BE2C (cell line): ENCODE measurements at places on chromosomes 12 and 14.

GRCh38 chr14:24251880-24252288, 9.5 kb upstream of the TINF2 start:
- no peak for DNase-seq

DNA sequence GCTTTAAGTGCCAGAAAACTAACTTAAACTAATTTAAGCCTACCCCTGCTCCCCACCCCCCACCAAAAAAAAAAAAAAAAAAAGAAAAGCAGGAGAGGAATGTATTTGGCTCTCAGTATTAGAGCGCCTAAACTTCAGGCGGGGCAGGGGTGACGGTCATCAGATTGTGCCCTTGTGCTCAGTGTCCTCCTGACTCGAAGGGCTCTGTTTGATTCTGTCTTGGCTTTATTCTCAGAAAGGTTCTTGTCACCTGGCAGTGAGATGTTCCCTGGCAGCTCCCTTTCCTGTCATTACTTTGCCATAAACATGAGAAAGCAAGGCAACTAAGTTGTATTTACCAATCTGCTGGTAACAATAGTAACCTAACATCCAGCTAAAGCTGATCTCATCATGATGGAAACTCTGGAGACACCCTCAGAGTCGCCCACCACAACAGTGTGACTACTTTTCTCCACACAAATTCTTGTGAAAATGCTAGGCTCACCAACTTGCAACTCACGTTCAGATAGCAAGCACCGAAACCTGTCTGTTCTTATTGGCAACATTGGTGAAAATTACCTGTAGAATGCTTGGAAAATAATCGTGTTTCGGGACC, 39.0 kb upstream of the WNK1 start:
- DNase-seq = no peak

- no peak for DNase-seq
Observed at GRCh38 chr14:76954394-76955190, 73.9 kb downstream of the IRF2BPL start.

DNA sequence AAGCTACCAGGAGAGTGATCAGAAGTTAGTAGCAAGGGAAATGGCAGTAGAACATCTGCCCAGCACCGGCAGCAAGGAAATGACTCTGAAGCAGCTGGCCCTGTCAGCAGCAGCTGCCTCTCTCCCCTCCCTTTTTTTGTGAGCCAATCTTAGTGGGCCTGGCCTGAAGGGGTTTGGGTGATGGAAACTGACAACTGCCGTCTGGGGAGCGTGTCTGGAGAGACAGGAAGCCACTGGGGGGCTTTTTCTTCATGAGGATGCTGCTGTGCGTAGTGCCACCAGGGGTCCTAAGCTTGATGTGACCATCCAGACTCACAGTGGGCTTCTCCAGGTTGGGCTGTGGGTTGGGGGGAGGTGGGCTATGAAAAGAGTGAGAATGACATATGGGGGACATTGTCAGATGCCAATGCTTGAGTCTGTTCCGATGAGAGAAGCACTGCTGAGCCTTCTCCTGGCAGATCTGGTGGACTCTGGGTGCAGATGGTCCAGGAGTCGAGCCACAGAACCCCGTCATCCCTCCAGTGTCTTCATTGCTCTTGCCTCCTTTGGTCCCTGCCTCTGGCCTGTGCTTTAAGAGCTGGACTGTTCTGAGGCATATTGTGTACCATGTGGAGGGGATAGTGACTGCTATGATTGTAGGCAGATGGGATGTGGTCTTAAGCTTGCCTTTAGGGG, 87.6 kb upstream of the HIF1A start:
- DNase-seq = peak; percentile 86

DNA sequence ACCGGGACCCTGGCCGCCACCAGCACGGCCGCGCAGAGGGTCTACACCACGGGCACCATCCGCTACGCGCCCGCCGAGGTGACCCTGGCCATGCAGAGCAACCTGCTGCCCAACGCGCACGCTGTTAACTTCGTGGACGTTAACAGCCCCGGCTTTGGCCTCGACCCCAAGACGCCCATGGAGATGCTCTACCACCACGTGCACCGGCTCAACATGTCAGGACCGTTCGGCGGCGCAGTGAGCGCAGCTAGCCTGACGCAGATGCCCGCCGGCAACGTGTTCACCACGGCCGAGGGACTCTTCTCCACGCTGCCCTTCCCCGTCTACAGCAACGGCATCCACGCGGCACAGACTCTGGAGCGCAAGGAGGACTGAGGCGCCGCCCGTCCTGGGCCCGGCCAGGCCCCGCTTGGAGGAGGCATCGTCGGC, 150.1 kb downstream of the EGLN3 start:
- no peak for DNase-seq

DNA sequence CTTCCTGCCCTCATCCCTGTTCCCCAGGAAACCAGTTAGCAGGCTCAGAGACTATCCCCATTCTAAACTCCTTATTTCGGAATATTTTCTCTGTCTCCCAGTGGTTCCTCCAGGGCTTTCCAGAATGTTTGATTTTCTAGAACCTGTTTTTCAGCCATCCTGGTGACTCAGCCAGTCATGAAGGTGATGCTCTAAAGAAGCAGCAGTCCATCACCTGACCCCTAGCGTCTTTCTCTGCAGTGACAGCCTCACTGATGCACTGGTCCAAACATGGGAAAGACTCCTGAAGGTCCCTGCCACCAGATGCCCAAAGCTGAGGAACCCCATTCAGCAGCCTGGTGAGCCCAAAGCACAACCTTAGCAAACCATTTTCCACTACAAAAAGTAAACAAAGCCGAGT, 212.6 kb downstream of the PHETA1 start:
- DNase-seq = no peak

DNA sequence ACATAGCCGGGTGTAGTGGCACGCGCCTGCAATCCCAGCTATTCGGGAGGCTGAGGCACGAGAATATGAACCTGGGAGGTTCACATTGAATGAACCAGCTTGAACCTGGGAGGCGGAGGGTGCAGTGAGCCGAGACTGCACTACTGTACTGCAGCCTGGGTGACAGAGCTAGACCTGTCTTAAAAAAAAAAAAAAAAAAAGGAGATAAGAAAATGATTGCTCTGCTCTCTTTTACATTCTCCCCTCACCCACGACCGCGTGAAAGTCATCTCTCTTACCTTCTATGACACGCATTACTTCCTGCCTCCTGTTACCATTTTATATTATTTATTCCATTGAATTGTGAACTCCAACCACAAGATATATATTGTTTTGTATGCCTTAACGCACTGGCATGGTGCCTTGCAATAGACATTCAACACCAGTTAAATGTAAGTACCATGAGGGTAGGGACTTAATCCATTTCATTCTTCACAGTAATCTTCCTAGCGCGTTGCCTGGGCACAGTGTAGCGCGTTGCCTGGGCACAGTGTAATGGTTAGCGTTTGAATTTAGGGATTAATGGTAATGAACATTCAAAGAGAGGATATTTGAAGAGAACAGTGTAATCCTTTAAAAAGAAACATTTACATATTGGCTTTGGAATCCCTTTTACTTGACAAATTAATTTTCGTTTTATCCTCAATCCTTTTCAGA, 2.7 kb downstream of the RAP1B start:
- no peak for DNase-seq

- peak; percentile 89 for DNase-seq
Observed at GRCh38 chr14:33676135-33676566, 274.7 kb downstream of the EGLN3 start.

GRCh38 chr14:95044463-95045105, 112.7 kb downstream of the DICER1 start:
- DNase-seq = no peak

GRCh38 chr14:75513911-75514672, 8.2 kb upstream of the BATF start:
- no peak for DNase-seq

DNA sequence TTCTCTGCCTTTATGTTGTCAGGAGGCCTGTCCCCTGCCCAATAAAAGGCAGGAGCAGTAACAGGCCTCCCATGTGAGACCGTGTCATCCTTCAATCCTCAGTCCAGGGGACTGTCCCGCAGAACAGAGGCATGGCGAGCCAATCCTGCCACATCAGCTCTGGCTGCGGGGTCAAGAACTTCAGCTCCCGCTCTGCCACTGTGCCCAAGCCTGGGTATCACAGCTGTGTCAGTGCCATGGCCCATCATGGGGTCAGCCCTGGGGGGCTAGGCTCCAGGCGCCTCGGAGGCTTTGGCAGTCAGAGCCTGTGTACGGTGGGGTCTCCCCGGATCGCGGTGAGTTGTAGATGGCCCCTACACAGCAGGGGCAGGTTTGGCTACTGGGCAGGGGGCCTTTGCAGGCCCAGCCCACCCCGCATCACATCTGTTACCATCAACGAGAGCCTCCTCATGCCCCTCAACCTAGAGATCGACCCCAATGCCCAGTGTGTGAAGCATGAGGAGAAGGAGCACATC, 19.9 kb upstream of the KRT83 start:
- no peak for DNase-seq

- DNase-seq = no peak
Observed at GRCh38 chr12:99444859-99445316, 202.7 kb upstream of the GARIN6 start.

DNA sequence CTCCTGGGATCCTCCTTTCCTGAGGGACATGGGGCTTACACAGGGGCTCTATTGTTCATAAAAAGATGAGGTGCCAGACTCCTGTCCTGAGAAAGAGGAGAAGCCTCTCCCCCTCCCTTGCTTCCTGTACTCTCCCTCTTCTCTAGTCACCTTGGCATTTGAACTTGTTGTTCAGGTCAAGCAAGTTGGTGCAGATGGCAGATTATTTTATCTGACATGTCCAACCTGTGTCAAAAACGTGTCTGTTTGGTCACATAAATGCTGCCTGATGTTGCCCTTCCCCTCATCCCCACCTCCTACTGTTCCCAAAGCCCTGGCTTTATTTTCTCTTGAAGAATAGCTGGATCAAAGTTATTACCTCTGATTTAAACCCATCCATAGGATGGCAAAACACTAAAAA, 154.8 kb downstream of the TMX1 start:
- no peak for DNase-seq

GRCh38 chr12:25723336-25723735, 170.3 kb upstream of the LMNTD1 start:
- no peak for DNase-seq

GRCh38 chr12:19205120-19205519, 75.6 kb downstream of the PLEKHA5 start:
- no peak for DNase-seq

- DNase-seq = no peak
Observed at GRCh38 chr14:35052637-35053036, 6.6 kb downstream of the FAM177A1 start.

- DNase-seq = no peak
Observed at GRCh38 chr12:9597365-9597764, 10.4 kb downstream of the KLRB1 start.

DNA sequence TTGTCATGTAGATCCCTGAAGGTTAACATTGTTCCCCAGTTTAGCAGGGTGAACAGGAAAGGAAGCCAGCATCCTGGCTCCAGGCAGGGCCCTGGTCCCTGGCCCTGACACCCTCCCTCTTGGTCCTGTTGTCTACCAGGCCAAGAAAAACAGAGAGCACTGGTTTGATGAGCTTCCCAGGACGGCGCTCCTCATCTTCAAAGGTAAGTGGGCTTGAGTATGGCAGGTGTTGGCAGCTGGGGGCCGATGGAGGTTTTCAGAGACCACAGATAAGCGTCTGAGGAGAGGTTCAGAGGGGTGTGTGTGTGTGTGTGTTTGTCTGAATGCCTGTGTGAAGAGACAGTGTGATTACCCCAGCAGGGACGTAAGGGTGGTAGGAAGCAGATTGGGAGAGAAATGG, 56.3 kb downstream of the SLC8B1 start:
- DNase-seq = no peak
